ENCODE measurements at places on chromosomes 5 and 9. TPM values are rescaled to one million over a fixed set of nuclear protein-coding genes. Genes with fewer than 3 reads are reported as not detected.

PSD2 gene
- total RNA-seq, result not detected

BRINP1 gene
- total RNA-seq, result not detected

RNF44 gene
- 2.9 TPM for total RNA-seq

SLC9A3 gene
- 2.4 TPM for total RNA-seq

LHX6 gene
- 1.8 TPM for total RNA-seq
